ENCODE measurements at places on chromosomes 11 and 22.

- DNase-seq, result no peak
Measured at GRCh38 chr11:826836-827145, 928 bp upstream of the CRACR2B start.

DNA sequence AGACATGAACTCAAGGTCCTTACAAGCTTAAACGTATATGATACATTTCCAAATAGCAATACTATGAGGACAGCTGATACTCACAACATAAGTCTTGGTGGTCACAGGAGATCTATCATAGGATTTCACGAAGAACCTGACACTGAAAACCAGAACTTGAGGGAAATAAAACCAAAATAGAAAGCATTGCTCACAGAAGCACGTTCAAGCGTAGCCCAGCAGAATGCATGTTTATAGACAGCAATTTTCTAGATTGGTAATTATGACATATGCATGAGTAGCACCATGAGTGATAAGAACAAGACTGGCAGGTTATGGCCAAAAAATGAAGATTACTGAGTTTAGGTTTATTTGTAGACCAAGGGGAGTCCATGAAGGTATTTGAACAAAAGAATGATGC lies 243.5 kb downstream of the ETS1 start:
- DNase-seq, result no peak

DNA sequence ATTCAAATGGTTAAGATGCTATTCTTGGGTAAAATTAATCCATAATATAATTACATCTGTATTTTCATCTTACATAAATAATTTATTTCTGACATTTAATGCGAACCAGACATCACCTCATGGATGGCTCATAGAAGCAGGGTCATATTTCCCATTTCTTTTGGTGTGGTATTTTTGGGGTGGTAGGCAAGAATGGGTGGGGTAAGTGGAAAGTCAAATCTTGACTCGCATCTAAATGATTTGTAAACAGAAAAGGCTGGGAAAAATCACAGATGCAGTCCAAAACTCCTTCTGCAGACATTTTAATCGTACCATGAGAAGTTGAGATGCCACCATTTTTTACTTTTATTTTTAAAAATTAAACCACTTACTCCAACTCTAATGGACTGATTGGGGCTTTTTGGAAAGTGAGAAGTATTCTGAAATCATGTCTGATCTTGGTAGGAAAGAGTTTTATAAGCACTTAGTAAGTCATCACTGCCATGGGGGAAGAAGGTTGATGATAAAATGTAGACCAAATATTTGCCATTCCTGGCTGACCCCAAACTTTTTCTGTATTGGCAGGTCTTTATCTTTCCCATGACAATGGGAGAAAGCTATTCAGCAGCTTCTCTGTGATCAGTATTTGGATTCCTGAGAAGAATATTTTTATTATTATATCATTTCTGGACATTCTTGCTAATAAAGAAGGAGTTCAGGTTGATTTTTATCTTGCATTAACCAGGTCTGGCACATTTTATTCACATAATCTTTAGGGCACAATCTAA lies 47.2 kb upstream of the BLID start:
- peak; percentile 94 for DNase-seq

- no peak for DNase-seq
Measured at GRCh38 chr11:12884751-12885318, 124.3 kb upstream of the RASSF10 start.

DNA sequence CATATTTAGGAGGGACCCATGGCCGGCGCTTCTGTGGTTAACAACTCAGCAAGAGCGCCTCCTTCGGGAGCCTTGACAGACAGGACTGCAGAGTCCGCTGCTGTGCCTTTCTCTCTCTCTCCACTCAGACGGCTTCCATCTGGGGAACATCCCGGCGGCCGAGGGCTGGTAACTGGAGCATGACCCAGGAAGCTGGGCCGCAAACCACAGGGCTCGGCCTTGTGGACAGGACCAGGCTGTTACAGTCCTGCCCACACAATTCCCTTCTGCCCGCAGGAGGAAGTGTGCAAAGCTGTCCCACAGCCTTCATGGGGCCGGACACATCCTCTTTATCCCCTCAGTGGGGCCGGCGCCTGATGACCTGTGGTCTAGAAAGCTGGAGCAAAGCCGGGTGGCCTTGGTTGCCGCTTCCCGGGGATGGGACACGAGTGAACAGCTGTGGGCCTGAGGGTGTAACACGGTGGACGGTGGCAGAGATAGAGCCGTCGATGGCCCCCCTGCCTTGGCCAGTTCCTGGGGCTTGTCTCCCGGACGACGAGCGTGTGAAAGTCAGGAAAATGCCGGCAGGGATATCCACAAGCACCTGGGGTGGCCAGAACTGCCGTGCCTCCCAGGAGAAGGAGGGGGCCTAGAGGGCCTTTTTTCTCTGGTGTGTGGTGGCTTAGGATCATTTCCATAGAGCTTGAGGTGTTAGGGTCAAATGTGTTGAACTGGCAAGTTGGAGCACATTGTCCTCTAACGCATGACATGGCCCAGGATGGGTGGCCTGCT lies 50.1 kb downstream of the FBLN1 start:
- peak; percentile 97 for DNase-seq

Data from EL (cell line).